ENCODE measurements at places on chromosomes 4 and X.
A peak's percentile ranks its signal among the peaks of the same experiment; 100 is the strongest.

GRCh38 chr4:133143775-133144430 is 5.2 kb upstream of the PCDH10 start:
- DNase-seq = no peak

DNA sequence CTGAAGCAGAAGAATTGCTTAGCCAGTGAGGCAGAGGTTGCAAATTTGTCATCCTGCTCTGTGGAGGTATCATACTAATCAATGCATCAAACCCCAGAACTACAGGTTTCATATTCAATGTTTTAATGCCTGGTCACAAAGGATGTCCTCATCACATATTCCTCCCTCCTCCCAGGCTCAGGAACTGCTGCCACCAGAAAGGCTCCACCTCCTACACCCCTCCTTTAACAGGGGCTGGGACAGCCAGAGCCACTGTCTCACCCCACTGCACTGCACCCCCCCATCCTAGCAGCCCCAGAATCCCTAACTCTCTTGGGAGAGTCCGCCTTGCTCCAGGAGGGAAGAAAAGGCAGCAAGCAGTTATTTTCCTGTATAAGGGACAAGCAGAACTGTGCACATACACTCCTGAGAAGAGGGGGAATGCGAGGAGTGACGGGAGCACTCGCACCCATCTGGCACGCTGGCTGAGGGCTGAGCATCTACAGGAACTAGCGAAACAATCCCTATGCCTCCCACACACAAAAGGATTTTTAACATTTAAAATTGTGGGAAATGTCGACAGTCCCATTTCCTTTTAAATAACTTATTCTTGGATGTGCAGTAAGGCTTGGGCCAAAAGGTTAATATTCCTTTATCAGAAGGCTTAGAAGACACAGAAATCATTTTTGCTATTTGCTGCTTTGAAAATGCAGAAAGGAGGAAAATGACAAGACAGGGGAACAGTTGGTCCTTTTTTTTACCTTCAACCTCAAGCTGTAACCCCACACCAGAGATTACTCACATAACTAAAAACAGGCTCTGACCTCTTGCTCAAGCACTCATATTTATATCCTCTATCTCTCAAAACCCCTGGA is 27.8 kb downstream of the CD99L2 start:
- DNase-seq = no peak

GRCh38 chr4:142016031-142016430 is 379.6 kb downstream of the IL15 start:
- no peak for DNase-seq

- DNase-seq = peak; percentile 14
Measured at GRCh38 chr4:102500352-102500695, 835 bp upstream of the NFKB1 start.

GRCh38 chr4:176339936-176340761 is 20.4 kb downstream of the SPCS3 start:
- no peak for DNase-seq

Data from naive thymus-derived CD4-positive, alpha-beta T cell (primary cell).